ENCODE measurements at places on chromosomes 2 and 18.

- DNase-seq = no peak
These were observed 1.4 kb upstream of the XRCC5 start for GRCh38 chr2:216107760-216108159.

- no peak for DNase-seq
These were observed 1.6 kb downstream of the CNDP2 start for GRCh38 chr18:74497778-74498177.

DNA sequence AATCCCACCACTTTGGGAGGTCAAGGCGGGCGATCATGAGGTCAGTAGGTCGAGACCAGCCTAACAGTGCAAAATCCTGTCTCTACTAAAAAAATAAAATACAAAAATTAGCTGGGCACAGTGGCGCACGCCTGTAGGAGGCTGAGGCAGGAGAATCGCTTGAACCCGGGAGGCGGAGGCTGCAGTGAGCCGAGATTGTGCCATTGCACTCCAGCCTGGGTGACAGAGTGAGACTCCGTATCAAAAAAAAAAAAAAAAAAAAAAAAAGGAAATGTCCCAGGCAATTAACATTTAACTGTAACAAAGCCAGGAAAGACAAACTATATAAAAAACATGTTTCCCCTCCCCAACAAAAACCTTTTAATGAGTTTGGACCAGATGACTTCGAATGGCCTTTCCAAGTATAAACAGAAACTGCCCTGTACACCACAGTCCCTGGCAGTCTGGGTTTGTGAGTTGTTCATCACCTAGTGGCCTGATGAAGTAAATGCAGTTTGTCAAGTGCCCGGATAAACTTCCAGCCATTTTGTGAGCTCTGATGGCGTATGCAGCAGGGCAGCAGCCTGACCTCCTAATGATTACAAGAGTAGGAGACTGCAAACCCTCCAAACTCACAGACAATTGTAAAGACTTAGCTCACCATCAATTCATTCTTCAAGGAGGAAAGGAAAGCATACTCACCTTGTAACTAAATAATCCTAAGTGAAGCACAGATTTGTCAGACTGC lies 16.6 kb upstream of the PCBP1 start:
- DNase-seq = peak; percentile 49

- no peak for DNase-seq
These were observed 93.7 kb upstream of the RBBP8 start for GRCh38 chr18:22839340-22839821.

DNA sequence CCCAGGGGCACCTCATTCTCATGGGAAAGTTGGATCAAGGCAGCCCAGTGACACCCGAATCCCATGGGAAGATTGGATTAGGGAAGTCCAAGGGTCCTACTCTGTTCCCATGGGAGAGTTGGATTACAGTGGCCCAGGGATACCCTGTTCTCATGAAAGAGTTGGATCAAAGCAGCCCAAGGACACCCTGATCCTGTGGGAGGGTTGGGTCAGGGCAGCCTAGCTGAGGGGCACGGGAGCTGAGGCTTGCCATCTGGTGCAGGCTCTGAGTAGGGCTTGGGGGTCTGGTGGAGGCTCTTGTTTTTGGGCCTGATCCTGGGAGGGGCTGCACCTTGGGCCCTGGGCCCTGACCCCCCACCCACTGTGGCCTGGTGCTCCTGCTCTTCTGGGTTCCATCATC lies 87.1 kb downstream of the ACKR3 start:
- no peak for DNase-seq

DNA sequence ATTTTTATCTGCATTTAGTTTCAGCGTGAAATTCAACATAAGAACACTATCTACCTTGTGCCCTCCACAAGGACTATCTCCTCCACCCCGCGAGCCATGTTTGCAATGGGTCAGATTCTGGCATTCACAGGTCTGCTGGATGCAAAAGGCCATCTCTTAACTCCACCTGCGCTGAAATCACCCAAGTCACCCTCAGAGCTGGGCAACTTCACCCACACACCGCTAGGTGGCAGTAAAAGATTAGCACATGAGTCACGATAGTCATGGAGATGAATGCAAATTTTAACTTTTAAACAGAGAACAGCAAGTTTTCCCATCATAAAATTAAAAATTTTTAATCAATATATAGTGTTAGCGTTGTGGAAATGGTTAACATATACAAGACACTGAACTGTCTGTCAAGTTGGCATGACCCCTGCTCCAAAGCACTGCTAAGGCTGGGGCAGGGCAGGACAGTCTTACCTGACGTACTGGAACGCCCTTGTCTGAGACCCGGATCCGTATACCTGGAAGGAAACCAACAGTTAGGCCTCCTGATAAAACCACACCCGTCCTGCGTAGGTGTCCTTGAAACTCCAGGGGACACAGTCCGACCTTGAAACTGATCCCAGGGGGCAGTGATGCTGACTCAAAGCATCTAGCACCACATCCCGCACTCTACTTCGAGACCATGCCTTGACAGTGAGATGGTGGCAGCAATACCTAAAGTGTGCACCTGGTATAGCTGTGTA lies 89.6 kb downstream of the UXS1 start:
- DNase-seq = peak; percentile 44

GRCh38 chr2:33137331-33137730 lies 190.6 kb downstream of the LTBP1 start:
- DNase-seq = no peak

- DNase-seq = no peak
These were observed 95.8 kb downstream of the TMEM163 start for GRCh38 chr2:134623046-134623445.

- DNase-seq = no peak
These were observed 4.0 kb downstream of the GKN2 start for GRCh38 chr2:68948710-68949109.

GRCh38 chr18:13371689-13372418 lies 153.3 kb downstream of the LDLRAD4 start:
- DNase-seq = no peak

DNA sequence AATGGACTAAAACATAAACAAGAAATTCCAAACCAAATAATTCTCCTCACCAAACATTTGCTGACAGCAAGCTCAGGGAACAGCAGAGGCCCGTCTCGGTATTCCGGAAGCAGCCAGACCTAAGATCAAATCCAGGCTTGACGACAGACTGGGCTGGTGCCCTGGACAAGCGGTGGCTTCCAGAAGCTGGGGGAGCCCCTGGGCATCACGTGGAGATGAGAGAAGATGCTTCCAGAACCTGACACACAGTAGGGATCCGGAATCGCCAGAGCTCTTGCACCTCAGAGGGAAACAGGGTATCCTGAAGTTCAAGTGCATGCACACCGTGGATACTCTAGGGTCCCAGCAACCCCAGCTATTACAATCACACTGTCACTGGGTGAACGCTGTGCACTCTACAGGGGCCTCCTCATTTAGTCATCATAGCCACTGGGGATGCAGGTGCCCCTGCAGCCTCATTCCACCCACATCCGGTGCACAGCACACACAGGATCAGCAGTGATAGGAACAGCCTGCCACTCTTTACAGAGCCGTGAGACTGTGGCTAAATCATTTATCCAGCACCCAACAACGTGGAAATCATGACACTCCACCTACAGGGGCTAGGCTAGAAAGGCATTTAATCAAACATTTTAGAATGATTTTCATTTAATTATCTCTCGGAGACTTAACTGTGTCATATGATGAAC lies 102.6 kb downstream of the HDAC4 start:
- DNase-seq = peak; percentile 70

GRCh38 chr2:64945973-64946768 lies 43.0 kb upstream of the SLC1A4 start:
- peak; percentile 34 for DNase-seq

DNA sequence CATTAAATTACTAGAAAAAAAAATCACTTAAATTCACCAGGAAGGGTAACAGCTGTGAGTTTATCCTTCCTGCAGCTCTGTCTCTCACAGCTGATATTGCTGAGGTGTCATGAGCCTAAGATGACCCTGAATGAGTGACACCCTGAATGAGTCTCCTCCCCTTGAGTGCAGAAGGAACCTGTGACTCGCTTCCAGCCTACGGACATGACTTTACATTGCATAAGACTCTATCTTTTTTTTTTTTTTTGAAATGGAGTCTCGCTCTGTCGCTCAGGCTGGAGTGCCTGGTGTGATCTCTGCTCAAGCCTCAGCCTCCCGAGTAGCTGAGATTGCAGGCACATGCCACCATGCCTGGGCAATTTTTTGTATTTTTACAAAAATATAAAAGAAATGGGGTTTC lies 14.1 kb downstream of the MRO start:
- DNase-seq = no peak

DNA sequence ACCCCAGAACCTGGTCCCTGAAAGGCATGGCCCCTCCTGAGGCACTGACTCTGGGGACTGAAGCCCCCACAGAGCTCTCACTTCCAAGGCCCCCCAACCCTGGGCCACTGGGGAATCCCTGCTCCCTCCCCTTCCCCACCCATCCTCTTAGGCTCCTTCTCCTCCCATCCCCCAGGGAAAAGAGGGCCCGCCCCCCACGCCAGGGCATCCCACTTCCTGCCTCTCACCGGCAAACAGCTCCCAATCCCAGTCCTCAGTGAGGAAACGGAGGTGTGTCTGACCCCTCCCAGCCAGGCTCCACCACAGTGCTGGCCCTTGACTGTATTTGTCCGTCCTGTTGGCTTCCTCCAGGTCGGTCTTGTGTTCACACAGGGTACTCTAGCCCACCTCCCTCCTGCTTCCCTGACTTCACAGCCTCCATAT lies 35.0 kb upstream of the PTMA start:
- DNase-seq = no peak

- no peak for DNase-seq
These were observed 58.7 kb upstream of the CDH20 start for GRCh38 chr18:61274416-61274960.

DNA sequence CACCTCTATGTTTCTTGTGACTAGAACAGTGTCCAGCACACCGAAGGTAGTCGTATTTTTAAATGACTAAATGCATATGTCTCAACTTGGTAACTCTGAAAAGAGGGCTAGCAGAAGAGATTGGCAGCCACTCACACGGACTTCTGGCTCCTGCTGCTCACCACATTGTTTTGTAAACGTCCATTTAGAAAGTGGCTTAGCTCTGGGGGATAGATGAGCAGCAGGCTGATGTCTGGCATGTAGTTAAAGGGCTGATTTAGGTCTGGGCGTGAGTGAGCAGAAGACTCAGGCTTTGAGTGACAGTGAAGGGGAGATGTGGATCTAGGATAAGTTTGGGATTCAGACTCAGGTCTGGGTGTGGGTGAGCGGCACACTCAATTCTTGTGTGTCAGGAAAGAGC lies 372.9 kb upstream of the HS6ST1 start:
- DNase-seq = no peak

DNA sequence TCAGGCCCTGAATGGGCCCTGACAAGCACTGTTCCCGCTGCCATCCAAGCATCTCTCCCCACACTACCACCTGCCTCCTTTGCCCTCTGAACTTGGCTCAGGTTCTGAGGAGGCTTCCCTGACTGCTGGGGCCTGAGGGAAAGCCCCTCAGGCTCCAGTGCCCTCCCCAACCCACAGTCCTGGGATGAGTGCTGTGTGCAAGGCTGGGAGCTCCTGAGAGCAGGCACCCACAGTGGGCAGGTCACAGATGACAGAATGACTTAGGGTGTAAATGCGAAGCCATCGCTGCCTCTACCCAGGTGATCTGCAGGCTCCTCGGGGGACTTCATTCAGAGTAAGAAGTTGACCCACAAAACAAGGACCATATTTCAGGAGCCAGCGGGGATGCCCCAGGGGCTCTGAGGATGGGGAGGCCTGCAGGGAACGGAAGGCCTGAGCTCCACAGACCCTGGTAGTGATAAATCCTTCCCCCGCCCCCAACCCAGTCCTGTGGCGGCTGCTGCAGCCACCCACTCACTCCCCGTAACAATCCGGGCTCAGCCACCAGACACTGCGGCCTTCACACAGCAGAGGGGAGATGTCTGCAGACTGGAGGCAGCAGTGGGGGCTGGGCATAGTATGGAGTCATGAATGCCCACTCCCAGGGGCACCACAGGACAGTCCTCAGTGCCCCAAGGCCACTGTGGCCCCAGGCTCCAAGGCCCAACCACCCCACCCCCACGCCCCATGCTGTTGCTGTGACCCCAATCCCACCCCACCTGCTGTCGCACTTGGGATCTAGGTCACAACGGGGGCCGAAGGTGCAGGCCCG lies 8.9 kb downstream of the BIN1 start:
- DNase-seq = no peak

- no peak for DNase-seq
These were observed 64.1 kb downstream of the BCL2 start for GRCh38 chr18:63255435-63255834.

GRCh38 chr2:20472569-20472968 lies 25.7 kb downstream of the RHOB start:
- no peak for DNase-seq

DNA sequence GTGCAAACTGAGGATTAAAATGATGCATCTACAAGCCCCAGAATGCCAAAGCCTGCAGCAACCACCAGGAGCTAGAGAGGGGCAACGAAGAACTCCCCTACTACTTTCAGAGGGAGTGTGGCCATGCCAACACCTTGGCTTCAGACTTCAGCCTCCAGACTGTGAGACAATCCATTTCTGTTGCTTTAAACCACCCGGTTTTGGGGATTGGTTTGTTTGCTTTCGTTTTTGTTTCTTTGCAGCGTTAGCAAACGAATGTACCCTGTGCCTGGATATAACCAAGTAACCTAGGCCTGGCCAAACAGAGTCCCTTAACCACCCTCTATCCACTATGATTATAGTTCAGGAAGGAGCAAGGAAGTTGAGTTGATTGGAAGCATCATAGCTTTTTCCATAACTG lies 171.2 kb upstream of the NCK2 start:
- DNase-seq = no peak

- DNase-seq = no peak
These were observed 122.6 kb upstream of the PPP1CB start for GRCh38 chr2:28628987-28629386.

GRCh38 chr2:239397931-239398471 lies 2.8 kb downstream of the HDAC4 start:
- no peak for DNase-seq

- DNase-seq = no peak
These were observed 247.3 kb downstream of the RAD51AP2 start for GRCh38 chr2:17270894-17271293.

GRCh38 chr18:3667255-3668137 lies 217.5 kb downstream of the TGIF1 start:
- DNase-seq = no peak

DNA sequence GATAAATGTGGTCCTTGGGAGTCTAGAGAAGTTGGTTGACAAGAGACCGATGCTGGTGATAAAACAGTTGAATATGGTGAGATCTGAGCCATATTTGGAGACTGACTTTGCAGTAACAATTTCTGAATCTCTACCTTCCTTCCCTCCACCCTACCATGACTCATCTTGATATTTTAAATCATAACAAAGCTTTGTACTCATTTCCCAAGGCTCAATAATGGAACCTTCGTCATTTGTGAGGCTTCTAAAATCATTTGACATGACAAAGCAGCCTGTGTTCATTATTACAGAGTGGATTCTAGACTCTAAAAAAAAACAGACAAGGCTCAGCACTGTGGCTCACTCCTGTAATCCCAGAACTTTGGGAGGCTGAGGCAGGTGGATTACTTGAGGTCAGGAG lies 38.5 kb upstream of the PDCL3 start:
- no peak for DNase-seq

DNA sequence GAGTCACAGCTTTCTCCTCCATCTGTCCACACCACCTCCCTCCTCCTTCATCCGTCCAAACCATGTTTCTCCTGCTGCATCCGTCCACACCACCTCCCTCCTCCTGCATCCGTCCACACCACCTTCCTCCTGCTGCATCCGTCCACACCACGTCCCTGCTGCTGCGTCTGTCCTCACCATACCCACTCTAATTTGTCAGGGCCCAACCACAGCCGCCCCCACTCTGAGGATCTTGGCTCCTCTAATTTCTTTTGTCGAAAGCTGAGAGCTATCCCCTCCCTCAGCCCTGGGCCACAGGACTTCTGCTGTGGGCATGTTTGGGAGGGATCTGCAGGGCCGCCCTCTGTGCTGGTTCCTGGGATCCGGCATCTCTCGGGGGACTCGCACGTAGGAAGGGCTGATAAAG lies 67.4 kb downstream of the TPO start:
- DNase-seq = no peak
